ENCODE measurements at places on chromosomes 12 and 14.

GRCh38 chr14:89418976-89419375, 1.9 kb upstream of the FOXN3 start:
- no peak for DNase-seq
- H3K4me3 ChIP-seq = no peak overlapping the region
- peaks cover 19% of the 10 kb centered on the region for H3K4me1 ChIP-seq
- H3K27me3 ChIP-seq = no peaks in the 10 kb centered on the region

DNA sequence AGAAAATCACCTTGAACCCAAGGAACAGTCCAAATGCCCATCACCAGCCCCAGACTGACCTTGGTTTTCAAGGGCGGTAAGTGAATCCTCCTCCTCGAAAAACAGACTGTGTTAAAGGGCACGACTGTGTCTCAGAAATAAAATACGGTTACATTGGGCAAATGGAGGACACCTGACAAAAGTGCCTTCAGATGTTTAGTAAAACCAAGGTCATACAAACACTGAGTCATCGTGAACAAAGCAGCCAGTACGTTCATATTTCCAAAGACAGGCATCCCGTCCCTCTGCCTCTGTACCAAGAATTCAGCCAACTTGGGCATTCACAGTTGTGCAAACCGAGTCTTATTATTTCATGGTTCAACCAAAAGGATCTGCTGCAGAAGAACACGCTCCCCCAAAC, 25.9 kb downstream of the FOXN3 start:
- H3K4me3 ChIP-seq = no peak overlapping the region
- no peaks in the 10 kb centered on the region for H3K27me3 ChIP-seq
- no peaks in the 10 kb centered on the region for H3K36me3 ChIP-seq
- H3K27ac ChIP-seq = no peak overlapping the region
- no peak for DNase-seq
- no peaks in the 10 kb centered on the region for H3K4me1 ChIP-seq

- DNase-seq = no peak
- no peaks in the 10 kb centered on the region for H3K4me1 ChIP-seq
- H3K36me3 ChIP-seq = no peaks in the 10 kb centered on the region
- H3K27me3 ChIP-seq = no peaks in the 10 kb centered on the region
Measured at GRCh38 chr12:128245121-128245520, 21.8 kb upstream of the TMEM132C start.

DNA sequence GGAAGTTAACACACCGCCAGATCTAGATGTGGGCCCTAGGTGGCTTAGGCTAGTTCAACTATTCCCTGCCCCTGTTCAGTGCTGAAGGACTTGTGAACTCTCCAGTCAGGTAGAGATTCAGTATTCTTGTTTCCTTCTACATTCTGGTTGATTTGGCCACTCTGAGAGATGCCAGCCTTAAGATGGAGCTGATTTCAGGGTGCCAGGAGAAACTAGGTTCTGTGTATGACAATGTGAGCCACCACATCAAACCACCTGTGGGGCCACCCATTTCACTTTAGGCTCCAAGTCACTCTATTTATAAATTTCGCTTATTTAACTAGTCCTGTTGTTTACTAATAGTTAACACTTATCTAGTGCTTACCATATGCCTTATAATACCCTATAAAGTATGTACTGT, 26.0 kb downstream of the FRMD6 start:
- no peak overlapping the region for H3K4me3 ChIP-seq
- no peak for DNase-seq
- no peaks in the 10 kb centered on the region for H3K27me3 ChIP-seq
- no peak overlapping the region for H3K27ac ChIP-seq
- H3K36me3 ChIP-seq = peaks cover 8% of the 10 kb centered on the region

- no peaks in the 10 kb centered on the region for H3K36me3 ChIP-seq
- no peak overlapping the region for H3K4me3 ChIP-seq
- no peaks in the 10 kb centered on the region for H3K4me1 ChIP-seq
- no peak overlapping the region for H3K27ac ChIP-seq
Measured at GRCh38 chr14:105902131-105902898, 375.9 kb downstream of the TMEM121 start.

- H3K27ac ChIP-seq = no peak overlapping the region
- no peak for DNase-seq
- H3K4me1 ChIP-seq = no peaks in the 10 kb centered on the region
- H3K4me3 ChIP-seq = no peak overlapping the region
- no peaks in the 10 kb centered on the region for H3K27me3 ChIP-seq
Measured at GRCh38 chr14:36339816-36340215, 19.4 kb upstream of the MBIP start.

GRCh38 chr14:25488961-25489360, 439.0 kb upstream of the STXBP6 start:
- no peak overlapping the region for H3K27ac ChIP-seq
- H3K4me3 ChIP-seq = no peak overlapping the region
- H3K36me3 ChIP-seq = no peaks in the 10 kb centered on the region
- H3K27me3 ChIP-seq = no peaks in the 10 kb centered on the region
- no peaks in the 10 kb centered on the region for H3K4me1 ChIP-seq

GRCh38 chr12:56129942-56130495, 2.0 kb downstream of the ESYT1 start:
- no peaks in the 10 kb centered on the region for H3K27me3 ChIP-seq
- H3K4me1 ChIP-seq = peaks cover 21% of the 10 kb centered on the region
- H3K4me3 ChIP-seq = no peak overlapping the region
- DNase-seq = no peak

DNA sequence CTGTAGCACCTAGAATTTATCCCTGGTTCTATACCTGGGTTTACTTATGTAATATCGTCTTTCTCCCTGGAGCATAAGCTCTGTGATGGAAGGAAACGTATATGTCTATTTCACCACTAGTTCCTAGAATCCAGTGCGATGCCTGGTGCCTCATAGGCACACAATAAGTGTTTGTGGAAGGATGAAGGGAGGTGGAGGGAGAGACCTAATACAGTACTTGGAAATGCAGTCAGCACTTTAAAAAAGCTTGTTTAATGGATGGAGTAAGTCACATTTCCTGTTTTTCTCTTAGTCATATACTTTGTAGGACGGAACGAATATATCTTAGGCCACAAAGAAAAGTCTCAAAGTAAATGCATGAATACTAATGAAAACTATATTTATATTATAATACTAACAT, 186.5 kb upstream of the HMGA2 start:
- DNase-seq = no peak
- no peak overlapping the region for H3K27ac ChIP-seq
- no peak overlapping the region for H3K4me3 ChIP-seq
- H3K36me3 ChIP-seq = no peaks in the 10 kb centered on the region
- H3K4me1 ChIP-seq = peaks cover 46% of the 10 kb centered on the region

- H3K36me3 ChIP-seq = peaks cover 23% of the 10 kb centered on the region
- no peaks in the 10 kb centered on the region for H3K27me3 ChIP-seq
- H3K27ac ChIP-seq = no peak overlapping the region
- no peaks in the 10 kb centered on the region for H3K4me1 ChIP-seq
- no peak for DNase-seq
Measured at GRCh38 chr14:22773162-22774010, 6.9 kb downstream of the OXA1L start.

- H3K4me1 ChIP-seq = no peaks in the 10 kb centered on the region
- no peak overlapping the region for H3K4me3 ChIP-seq
- H3K36me3 ChIP-seq = no peaks in the 10 kb centered on the region
- no peak overlapping the region for H3K27ac ChIP-seq
Measured at GRCh38 chr14:100885617-100886016, 17.9 kb downstream of the RTL1 start.

DNA sequence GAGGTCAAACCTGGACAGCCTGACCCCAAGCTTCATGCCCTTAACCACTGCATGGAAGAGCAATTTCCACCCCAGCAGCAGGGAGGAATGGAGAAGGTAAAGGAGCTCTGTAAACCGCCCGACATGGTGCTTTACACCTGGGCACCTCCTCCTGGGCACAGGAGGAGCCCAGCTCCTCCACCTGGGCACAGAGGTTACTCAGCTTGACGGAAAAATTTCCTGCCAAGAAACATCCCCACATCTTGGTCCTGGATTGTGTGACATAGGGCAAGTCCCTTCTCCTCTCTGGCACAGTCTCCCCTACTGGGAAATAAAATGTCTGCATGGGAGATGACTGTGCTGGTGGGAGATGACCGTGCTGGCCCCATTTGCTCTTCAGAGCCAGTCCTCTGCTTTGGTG, 40.8 kb downstream of the TTC7B start:
- peaks cover 4% of the 10 kb centered on the region for H3K36me3 ChIP-seq
- no peak overlapping the region for H3K4me3 ChIP-seq
- H3K4me1 ChIP-seq = no peaks in the 10 kb centered on the region
- no peaks in the 10 kb centered on the region for H3K27me3 ChIP-seq
- no peak for DNase-seq
- no peak overlapping the region for H3K27ac ChIP-seq

GRCh38 chr12:7042842-7043241, 17.7 kb upstream of the C1S start:
- DNase-seq = no peak
- H3K4me3 ChIP-seq = no peak overlapping the region
- no peaks in the 10 kb centered on the region for H3K27me3 ChIP-seq
- no peak overlapping the region for H3K27ac ChIP-seq
- peaks cover 8% of the 10 kb centered on the region for H3K4me1 ChIP-seq
- H3K36me3 ChIP-seq = no peaks in the 10 kb centered on the region

GRCh38 chr12:124744659-124745464, 118.8 kb downstream of the SCARB1 start:
- no peaks in the 10 kb centered on the region for H3K36me3 ChIP-seq
- H3K27ac ChIP-seq = no peak overlapping the region
- no peak overlapping the region for H3K4me3 ChIP-seq
- H3K4me1 ChIP-seq = peaks cover 15% of the 10 kb centered on the region
- peaks cover 16% of the 10 kb centered on the region for H3K27me3 ChIP-seq

DNA sequence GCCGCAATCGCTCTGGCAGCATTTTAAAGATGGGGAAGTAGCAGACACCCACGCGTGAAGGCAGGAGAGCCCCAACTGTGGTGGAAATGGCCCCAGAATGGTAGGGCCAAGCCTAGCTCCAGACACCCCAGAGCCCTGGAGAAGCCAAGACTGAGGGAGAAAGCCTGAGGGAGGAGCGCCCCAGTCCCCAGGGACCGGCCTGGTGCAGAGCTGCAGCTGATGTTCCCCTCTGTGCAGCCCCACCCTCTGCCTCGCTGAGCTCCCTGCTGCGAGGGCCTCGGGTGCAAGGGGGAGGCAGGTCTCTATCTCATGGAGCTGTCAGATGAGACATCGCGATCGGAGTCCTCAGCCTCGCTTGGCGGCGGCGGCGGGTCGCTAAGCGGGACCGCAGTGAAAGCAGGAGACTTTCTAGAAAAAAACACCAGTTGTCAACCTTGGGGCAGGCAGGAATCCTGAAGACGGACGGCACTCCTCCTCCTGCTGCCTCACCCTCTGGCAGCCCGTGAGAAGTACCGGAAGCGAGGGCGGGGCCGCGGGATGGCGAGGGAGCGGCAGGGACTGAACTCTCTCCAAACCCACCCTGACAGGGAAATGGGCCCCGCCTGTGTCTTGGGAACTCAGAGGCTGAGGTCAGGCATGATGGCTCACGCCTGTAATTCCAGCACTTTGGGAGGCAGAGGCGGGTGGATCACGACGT, 6.0 kb downstream of the GAPDH start:
- DNase-seq = peak; percentile 76
- H3K4me1 ChIP-seq = peaks cover 37% of the 10 kb centered on the region
- H3K36me3 ChIP-seq = peaks cover 27% of the 10 kb centered on the region

GRCh38 chr14:97120611-97121031, 323.4 kb downstream of the VRK1 start:
- no peak overlapping the region for H3K27ac ChIP-seq
- no peaks in the 10 kb centered on the region for H3K4me1 ChIP-seq
- H3K36me3 ChIP-seq = no peaks in the 10 kb centered on the region
- H3K27me3 ChIP-seq = no peaks in the 10 kb centered on the region

- no peaks in the 10 kb centered on the region for H3K27me3 ChIP-seq
- no peak overlapping the region for H3K4me3 ChIP-seq
- DNase-seq = no peak
Measured at GRCh38 chr14:29461506-29461905, 466.1 kb downstream of the PRKD1 start.

- no peak overlapping the region for H3K4me3 ChIP-seq
- peaks cover 6% of the 10 kb centered on the region for H3K4me1 ChIP-seq
- no peak overlapping the region for H3K27ac ChIP-seq
- no peaks in the 10 kb centered on the region for H3K36me3 ChIP-seq
- no peaks in the 10 kb centered on the region for H3K27me3 ChIP-seq
Measured at GRCh38 chr12:104575442-104576186, 118.9 kb downstream of the CHST11 start.

GRCh38 chr12:3417113-3417512, 73.9 kb upstream of the PRMT8 start:
- H3K27ac ChIP-seq = no peak overlapping the region
- no peaks in the 10 kb centered on the region for H3K4me1 ChIP-seq

GRCh38 chr12:114508529-114509129, 102.7 kb upstream of the TBX5 start:
- no peaks in the 10 kb centered on the region for H3K36me3 ChIP-seq
- no peak overlapping the region for H3K4me3 ChIP-seq
- no peaks in the 10 kb centered on the region for H3K27me3 ChIP-seq
- H3K4me1 ChIP-seq = no peaks in the 10 kb centered on the region
- no peak overlapping the region for H3K27ac ChIP-seq

DNA sequence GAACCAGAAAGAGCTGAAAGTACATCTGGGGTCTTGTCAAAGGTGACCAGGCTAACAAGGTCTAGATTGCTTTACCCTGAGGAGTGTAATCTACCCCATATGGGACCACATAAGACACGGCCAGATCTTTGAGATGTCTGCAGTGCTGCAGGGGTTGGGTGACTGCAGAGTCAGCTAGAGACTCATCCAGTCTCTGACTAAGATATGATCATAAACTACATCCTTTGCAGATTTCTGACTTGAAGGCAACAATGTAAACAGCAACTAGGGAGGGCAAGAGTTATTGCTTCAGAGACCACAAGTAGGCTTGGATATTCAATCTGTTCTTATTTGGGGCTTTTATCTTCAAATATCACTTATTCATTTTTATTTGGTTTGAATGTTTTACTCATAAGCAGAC, 1080.5 kb upstream of the FOXG1 start:
- no peak overlapping the region for H3K27ac ChIP-seq
- no peak for DNase-seq
- H3K4me3 ChIP-seq = no peak overlapping the region
- H3K36me3 ChIP-seq = no peaks in the 10 kb centered on the region
- H3K27me3 ChIP-seq = no peaks in the 10 kb centered on the region

- no peaks in the 10 kb centered on the region for H3K36me3 ChIP-seq
- H3K27ac ChIP-seq = no peak overlapping the region
- no peaks in the 10 kb centered on the region for H3K27me3 ChIP-seq
- no peak for DNase-seq
- no peaks in the 10 kb centered on the region for H3K4me1 ChIP-seq
- no peak overlapping the region for H3K4me3 ChIP-seq
Measured at GRCh38 chr14:23259426-23259825, 21.7 kb downstream of the RNF212B start.

DNA sequence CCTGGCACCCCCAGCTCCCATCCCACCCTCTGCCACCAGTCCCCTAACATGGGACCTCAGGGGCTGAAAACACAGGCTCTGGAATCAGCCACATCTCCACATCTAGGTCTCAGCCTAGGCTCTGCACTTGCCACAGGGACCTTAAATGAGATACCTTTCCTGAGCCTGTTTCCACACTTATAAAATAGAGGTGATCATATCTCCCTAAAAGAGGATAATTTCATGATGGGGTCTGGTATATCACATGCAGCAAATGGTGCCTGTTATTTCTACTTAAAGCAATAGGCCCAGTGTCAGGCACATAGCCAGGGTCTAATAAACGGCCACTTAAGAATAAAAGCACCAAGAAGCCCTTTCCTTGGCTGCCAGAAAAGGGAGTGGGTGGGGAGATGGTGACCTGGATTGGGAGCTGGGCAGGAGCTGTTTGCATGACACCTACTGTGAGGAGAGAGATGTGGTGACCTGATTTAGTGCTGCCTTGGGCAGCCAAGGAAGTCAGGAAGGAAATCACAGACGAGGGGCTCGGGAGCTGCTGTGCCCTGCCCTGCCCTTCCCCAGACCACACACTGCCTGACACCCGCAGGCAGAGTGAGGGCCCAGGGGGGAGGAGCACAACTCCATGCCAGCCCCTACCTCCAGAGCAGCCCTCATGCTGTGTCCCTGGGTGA, 71.2 kb downstream of the IRF2BPL start:
- H3K4me1 ChIP-seq = peaks cover 73% of the 10 kb centered on the region
- no peak for DNase-seq
- H3K36me3 ChIP-seq = no peaks in the 10 kb centered on the region
- H3K4me3 ChIP-seq = no peak overlapping the region
